ENCODE measurements at places on chromosomes 12 and 14. TPM values are rescaled to one million over a fixed set of nuclear protein-coding genes. Genes with fewer than 3 reads are reported as not detected.

CMKLR1 gene
- 6.1 TPM for total RNA-seq

VDR gene
- 1.2 TPM for total RNA-seq

OR11H7 gene
- not detected for total RNA-seq

OR4K5 gene
- total RNA-seq = not detected

C12orf60 gene
- total RNA-seq = 1.3 TPM

NAV3 gene
- total RNA-seq = 35.6 TPM

ZNF891 gene
- total RNA-seq = 3.6 TPM

GRCh38 chr14:95300697-95301526, 18.8 kb downstream of the CLMN start:
- no peak for DNase-seq

GRCh38 chr12:54196396-54196795, 7.6 kb upstream of the SMUG1 start:
- peak; percentile 12 for DNase-seq

- DNase-seq = no peak
Measured at GRCh38 chr14:35858521-35859209, 32.5 kb downstream of the BRMS1L start.

DNA sequence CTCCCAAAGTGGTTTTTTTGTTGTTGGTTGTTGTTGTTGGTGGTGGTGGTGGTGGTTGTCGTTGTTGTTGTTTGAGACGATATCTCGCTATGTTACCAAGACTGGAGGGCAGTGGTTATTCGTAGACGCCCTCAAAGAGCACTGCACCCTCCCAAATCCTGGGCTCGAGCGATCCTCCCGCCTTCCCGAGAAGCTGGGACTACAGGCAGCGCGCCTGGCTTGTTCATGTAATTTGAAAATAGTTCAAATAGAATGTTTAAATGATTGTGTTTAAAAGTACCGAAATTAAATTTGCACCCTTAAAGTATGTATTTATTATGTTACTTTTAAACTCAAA, 439 bp upstream of the ANAPC5 start:
- no peak for DNase-seq

GRCh38 chr12:26058308-26058707, 66.5 kb downstream of the BHLHE41 start:
- DNase-seq = no peak

GRCh38 chr14:102452302-102452701, 57.3 kb downstream of the ANKRD9 start:
- DNase-seq = no peak

DNA sequence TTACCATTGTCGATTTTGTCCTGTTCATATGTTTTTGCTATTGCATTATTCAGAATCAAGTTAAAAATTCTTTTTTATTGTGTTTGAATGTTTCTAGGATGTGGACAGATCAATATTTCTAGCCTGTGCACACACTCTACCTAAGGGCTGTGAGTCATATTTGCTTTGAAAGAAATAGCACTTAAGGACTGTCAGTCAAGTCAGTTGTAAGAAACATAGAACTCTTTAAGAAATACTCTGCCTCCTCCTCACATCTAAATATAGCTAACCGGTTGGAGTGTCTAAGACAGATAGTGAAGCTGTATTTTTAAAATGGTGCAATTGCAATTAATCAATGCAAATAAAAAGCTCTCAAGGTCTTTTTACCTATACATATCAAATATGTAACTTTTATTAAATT, 17.9 kb upstream of the MGST1 start:
- peak; percentile 5 for DNase-seq

- DNase-seq = no peak
Measured at GRCh38 chr12:47087088-47087688, 7.4 kb upstream of the AMIGO2 start.

GRCh38 chr14:76848879-76849278, 22.7 kb downstream of the LRRC74A start:
- DNase-seq = no peak

DNA sequence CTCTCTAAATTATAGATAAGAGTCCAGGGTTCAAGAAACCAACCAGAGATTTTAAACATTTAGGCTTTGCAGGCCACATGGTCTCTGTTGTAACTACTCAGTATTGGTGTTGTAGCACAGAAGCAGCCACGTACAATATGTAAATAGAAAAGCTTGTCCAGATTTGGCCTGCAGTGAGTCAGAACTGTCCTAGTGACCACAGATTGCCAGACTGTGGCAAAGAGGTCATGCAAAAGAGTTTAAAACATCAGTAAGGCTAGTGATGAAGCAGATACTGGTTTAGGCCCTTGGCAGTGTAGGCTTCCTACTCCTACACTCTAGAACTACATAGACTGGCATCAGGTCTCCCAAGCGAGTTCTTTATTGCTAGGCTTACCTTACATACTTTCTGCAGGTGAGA, 117.6 kb upstream of the GARIN6 start:
- no peak for DNase-seq

DNA sequence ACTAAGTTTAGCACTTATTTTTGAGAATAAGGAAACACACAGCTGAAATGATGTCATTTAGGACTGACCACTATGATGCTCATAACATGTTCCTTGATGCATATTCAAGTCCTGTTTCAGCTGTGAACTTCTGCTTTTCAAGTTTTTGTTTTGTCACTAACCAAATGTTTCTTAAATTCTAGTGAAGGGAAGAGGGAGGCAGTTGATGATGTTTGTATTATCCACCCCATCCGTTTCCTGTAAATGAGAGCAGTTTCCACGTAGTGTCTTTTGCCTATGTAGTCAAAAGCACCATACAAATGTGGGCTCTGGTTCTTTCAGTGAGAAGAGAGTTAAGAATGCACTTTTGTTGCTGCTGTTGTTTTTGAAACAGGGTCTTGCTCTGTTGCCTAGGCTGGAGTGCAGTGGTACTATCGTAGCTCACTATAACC, 491.8 kb downstream of the PCNX1 start:
- no peak for DNase-seq
